NCI-H2081 treated with DMSO at 0.1 percent for 48 hours (cell line): ENCODE measurements at places on chromosomes 3 and 15.
A peak's percentile ranks its signal among the peaks of the same experiment; 100 is the strongest.

DNA sequence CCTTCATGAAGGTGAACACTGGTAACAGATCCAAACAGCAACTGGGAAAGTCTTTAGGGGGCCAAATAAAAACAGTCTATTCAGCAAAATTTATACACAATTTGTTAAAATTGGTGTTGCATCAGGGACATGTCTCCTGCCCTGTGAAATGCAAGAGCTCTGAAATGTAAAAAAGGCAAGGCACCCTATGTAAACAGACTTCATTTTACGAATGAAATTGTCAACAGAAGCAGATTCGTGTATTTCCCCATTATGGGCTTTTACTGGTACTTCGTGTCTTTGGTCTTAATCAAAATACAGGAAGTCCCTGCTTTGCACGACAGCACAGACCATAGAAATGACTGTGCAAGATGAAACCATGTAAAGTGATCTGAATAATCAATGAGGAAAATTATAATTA lies 127.3 kb upstream of the THBS1 start:
- no peak for DNase-seq

DNA sequence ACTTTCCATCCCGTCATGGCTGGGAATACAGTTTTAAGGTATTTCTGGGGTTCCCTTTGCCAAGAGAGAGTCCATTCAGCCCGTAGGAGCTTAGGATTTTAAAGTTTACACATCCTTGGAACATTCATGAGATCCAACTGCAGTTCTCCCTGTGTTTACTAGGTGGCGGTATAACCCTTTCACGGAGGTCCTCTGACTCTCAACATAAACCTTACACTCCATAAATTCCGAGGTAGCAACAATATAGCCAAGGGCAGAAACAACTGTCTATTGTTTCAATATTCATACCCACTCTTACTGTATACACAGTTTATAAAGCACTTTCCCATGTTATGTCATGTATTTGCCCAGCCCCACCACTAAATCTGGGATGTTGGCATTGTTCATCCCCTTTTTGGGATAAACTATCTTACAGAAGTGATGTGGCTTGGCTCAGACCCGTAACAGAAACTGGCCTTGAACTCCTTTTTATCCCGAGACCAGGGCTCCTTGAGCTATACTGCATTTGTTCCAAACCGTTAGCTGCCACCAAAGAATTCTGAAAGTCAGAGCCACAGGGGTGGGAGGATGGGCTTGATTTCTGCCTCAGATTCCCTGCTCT lies 69.2 kb upstream of the COL6A5 start:
- peak; percentile 6 for DNase-seq

DNA sequence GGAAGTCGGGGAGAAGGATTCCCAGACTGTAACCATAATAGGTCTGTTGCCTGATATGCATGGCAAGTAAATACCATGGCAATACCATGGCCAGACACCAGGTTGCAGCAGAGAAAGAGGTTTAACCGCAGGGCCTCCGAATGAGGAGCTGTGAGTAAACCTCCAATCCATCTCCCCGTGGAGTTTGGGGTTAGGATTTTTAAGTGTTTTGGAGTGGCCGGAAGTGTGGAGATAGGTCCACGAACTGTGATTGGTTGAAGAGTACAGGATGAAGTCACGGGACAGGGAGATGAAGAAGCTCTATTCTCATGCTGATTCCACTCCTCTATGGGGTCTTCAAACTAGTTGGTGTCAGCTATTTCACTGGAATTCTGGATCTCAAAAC lies 127.9 kb downstream of the ST8SIA2 start:
- peak; percentile 21 for DNase-seq

GRCh38 chr3:129934234-129935123 lies 40.0 kb upstream of the TRH start:
- no peak for DNase-seq

DNA sequence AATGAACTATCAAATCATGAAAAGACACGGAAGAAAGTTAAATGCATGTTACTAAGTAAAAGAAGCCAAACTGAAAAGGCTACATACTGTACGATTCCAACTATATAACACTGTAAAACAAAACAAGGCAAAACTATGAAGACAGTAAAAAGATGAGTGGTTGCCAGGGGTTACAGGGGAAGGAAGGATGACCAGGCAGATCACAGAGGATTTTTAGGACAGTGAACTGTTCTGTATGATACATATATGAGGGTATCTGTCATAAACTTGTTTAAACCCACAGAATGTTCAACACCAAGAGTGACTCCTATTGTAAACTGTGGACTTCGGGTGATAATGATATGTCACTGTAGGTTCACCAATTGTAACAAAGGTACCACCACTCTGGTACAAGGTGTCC lies 60.6 kb downstream of the CHSY1 start:
- no peak for DNase-seq

DNA sequence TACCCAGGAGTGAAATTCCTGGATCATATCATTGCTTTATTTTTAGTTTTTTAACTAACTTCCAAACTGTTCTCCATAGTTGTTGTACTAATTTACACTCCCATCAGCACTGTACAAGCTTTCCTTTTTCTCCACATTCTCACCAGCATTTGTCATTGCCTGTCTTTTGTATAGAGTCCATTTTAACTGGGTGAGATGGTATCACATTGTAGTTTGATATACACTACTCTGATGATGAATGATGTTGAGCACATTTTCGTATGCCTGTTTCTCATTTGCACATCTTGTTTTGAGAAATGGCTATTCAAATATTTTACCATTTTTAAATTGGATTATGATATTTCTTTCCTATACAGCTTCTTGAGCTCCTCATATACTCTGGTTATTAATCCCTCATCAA lies 1586.6 kb downstream of the SI start:
- no peak for DNase-seq

- no peak for DNase-seq
Observed at GRCh38 chr3:124410471-124410870, 319.8 kb upstream of the UMPS start.

DNA sequence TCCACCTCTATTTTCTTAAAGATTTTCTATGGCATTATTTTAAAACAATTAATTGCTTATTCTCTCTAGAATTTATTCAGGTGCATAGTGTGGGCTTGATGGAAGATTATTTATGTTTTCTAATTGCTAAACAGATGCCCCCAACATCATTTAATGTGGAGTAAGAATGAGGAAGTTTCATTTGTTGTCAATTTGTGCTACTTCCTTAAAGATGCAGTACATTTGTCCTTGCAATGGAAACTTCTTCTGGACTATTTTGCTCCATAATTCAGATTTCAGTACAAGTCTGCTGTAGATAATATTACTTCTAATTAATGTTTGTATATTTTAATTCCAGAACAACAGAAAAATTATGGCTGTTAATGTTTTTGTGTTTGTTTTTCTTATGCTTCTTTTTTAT lies 104.8 kb downstream of the TGFBR2 start:
- DNase-seq, result no peak
